ENCODE measurements at places on chromosomes 2 and 18.

GRCh38 chr2:159266554-159266953 is 19.9 kb downstream of the WDSUB1 start:
- DNase-seq, result no peak

DNA sequence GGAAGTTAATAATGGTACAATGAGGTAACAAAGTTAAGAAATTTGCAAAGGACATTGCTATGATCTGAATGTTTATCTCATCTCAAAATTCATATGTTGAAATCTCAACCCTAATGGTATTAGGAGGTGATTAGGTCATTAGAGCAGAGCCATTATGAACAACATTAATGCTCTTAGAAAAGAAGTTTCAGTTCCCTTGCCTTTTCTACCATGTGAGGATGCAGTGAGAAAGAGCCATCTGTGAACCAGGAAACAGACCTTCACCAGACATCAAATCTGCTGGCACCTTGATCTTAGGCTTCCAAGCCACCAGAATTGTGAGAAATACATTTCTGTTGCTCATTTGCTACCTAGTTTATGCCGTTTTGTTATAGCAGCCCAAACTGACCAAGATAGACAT is 757.6 kb downstream of the NR4A2 start:
- DNase-seq, result no peak

- DNase-seq, result no peak
These were observed 174.9 kb downstream of the SEPTIN10 start for GRCh38 chr2:109438773-109439389.

DNA sequence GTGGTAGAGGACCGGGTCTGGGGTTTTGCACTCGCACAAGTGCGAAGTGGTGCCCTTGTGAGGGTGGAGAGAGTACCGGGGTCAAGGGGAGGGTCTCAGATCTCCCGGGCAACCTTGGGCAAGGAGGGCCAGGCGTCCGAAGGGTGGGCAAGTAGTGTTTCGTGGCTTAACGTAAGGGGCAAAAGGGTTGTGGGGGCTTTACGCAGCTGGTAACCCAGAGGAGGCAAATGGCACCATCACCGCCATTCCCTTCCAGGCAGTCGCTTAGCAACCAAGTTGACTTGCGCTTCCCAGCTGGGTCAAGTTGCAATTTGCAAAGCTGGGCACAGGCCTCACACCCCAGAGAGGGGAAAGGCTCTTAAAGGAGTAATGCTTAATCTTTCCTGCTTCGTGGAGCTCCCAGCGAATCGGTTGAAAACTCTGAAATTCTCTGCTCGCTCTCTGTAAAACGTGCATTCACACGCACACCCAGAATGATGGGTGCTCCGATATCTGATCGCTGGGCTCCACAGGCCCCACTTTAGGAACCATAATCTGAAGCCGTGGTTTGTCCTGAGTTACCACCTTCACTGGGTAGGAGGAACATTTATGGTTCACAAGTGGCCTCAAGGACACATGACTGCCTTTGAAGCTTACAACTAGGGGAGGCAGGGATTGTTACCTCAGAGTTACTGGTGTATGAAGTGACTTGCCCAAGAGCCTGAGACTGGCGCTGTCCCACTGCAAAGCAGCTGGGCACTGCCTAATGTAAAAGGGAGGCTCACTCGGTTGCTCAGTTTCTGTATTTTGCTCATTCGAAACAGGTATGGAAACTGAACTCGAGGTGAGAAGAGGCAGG is 127.9 kb downstream of the UXS1 start:
- no peak for DNase-seq

DNA sequence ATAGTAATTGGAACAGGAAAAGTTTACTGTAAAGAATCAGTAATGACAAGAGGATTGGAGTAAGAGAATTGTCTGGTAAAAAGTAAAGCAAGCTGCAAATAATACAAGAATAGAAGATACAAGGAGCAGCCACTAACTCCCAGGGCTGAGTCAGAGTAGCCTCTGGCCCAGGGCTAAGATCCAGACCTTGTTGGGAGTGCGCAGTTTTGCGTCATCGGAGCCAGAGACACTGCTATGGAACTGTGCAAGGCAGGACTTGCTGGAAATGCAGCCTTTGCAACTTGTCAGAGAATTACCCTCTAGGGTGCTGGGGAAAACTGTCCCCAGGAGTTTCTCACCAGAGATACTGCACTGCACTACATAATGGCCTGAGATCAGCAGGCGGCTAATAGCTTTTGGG is 135.2 kb downstream of the NYAP2 start:
- peak; percentile 1 for DNase-seq

GRCh38 chr2:3242747-3243369 is 134.8 kb downstream of the EIPR1 start:
- peak; percentile 32 for DNase-seq

GRCh38 chr2:128326346-128326745 is 7.7 kb upstream of the HS6ST1 start:
- DNase-seq, result no peak

DNA sequence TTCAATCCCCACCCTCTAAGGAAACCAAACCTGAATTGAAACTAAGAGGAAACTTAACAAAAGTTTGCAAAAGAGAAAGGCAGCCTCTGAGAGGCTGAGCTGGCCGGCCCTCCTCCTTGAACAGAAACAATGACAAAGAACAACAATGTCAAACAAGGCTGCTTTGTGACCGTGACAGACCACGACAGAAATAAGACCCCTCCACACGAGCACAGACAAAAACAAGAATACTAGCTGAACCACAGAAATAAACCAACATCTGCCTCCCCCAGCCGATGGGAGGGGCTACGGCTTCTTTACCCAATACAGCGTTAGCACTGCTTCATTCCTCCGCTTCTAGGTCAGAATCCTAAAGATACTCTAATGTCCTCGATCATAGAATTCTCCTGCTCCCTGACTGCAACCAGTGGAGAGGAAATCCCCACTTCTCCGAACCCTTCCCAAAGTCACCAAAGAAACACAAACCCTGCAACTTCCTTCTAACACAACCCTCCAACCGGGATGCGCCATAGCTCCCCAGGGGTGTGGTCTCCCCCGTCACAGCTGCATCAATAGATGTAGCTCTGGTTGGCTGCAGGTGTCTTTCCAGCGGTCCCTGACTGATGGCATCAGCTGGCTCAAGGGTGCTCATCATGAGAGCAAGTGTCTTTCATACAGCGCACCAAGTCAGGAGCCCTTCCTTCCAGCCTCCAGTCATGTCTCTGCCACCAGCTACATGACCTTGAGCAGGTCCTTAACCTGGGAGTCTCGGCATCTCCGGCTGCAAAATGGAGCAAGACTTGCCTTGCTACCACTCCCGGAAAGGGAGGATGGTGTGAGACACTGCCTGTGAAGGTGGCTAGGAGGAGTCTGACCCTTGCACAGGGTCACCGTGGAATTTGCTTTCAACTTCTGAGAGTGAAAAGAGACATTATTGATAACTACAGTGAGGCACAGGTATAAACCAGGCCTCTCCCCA is 198.6 kb downstream of the HAUS1 start:
- no peak for DNase-seq

GRCh38 chr2:56133931-56134629 is 49.7 kb upstream of the CCDC85A start:
- no peak for DNase-seq

GRCh38 chr2:55401124-55401523 is 18.5 kb downstream of the CCDC88A start:
- DNase-seq, result no peak

GRCh38 chr2:144830543-144830942 is 310.6 kb upstream of the ZEB2 start:
- DNase-seq, result no peak

DNA sequence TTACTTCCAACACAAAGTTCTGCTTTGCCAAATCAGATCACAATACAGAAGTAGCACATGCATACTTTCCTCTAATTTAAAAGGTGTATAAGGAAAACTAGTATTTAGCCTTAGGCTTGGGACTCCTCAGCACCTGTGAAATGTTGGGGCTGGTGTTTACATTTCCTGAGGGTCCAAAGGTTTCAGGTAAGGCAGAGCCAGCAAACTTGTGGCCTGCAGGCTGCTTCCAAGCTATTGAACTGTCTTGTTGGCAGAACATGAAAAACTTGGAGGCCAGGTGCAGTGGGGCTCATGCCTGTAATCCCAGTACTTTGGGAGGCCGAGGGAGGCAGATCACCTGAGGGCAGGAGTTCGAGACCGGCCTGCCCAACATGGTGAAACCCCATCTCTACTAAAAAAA is 26.5 kb upstream of the GPR39 start:
- DNase-seq, result no peak

DNA sequence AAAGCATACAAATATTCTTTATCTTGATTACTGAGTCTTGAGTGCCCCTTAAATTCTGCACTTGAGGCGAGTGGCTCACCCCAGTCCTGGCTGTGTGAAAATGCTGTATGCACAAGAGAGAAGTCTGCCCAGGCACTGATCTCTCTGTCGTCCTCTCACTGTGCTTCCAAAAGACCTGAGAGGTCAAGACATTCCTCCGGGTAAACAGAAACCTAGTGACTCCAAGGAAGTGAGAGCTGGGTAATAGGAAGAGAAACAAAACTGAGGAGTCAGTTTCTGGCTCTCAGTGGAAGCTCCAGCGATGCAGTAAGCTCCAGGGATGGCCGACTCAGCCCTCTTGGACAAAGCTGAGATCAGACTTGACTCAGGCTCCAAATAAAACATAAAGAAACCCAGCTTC is 70.9 kb downstream of the AAK1 start:
- DNase-seq, result peak; percentile 27

DNA sequence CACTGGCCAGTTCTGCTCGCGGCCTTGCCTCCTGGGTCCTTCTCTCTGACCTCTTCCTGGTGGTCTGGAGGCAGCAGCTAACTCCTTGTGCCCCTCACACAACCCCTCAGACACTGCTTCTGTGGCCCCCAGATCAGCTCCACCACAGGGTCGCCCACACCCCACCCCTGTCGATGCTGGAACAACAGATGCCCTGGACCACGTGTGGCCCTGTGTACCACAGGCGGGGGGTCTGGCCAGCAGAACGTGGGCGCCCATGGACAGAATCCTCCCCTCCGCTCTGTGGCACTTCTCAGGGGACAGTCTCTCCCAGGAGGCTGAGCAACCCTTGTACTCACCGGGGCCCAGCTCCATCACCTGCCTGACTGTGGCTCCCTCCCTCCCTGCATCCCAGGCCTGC is 245.6 kb downstream of the NDUFA10 start:
- no peak for DNase-seq

- no peak for DNase-seq
These were observed 216.0 kb downstream of the DSEL start for GRCh38 chr18:67300498-67300897.

- DNase-seq, result no peak
These were observed 9.3 kb upstream of the MTCL1 start for GRCh38 chr18:8695932-8696517.

GRCh38 chr2:191512874-191513273 is 165.1 kb upstream of the NABP1 start:
- no peak for DNase-seq

- no peak for DNase-seq
These were observed 271.0 kb upstream of the GALNT5 start for GRCh38 chr2:156986339-156986988.

DNA sequence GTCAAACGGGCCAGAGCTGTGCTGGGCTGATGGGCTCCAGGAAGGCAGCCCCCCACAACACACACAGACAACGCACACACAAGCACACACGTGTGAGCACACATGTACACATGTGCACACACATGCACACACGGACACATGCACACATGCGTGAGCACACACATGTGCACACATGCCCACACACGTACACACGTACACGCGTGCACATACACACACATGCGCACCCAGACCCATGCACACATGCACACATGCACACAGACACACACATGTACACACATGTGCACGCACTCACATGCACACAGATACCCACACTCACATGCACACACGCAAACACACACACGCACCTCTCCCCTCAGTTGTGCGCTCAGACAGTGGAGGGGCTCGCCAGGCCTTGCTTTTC is 31.2 kb upstream of the HPCAL1 start:
- no peak for DNase-seq

GRCh38 chr2:197784956-197785941 is at the start of gene BOLL:
Gene BOLL (minus strand): TSS chr2:197785319. CDS start chr2:197781850, 3,469 bp downstream.
- DNase-seq, result no peak

- DNase-seq, result no peak
These were observed 485.4 kb downstream of the PARD3B start for GRCh38 chr2:205030695-205031094.

- no peak for DNase-seq
These were observed 114.6 kb downstream of the IKZF2 start for GRCh38 chr2:213036836-213037235.

DNA sequence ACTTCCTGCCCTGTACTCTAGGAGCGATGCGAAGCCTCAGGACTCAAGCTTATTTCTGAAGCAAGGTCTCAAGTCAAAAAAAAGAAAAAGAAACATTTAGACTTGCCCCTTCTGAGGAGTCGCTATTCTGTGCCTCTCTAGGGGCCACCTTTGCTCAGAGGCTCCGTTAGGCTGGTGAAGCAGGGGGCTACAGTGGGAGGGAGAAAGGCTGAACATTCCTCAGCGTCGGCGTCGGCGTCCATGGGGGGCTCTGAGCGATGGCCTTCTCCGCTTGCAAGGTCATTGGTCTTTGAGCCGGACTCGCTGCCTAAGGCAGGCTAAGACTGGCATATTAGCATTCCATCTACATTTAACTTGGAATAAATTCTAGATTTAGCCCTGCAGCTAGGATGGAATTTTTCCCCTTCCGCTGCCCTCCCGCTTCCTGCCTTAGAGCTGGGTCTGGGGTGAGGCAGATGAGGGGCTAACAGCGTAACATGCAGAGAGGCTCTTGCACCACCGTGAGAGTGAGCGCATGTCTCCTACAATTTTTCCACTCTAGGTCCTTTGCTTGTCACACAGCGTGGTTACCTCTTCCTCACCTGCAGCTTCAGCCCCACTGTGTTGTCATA is 53.6 kb upstream of the ATL2 start:
- DNase-seq, result no peak
